ENCODE measurements at places on chromosomes 7 and 10.

GRCh38 chr10:119724593-119725516 is 995 bp upstream of the INPP5F start:
- DNase-seq = no peak

DNA sequence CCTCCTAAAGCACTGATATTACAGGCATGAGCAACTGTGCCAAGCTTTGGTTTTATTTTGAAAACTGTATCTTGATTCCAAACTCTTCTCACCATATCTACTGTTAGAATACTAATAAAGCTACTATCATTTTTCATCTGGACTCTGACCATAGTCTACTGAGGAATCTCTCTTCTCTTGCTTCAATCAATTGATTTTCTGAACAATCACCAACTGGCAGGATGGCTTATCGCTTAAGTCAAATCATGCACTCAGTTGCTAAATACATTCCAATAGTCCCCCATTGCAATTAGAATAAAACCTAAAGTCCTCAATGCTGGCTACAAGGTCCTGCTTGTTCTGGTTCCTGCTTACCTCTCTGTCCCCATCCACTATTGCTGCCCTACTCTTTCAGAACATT is 2.3 kb upstream of the APBB1IP start:
- DNase-seq = no peak

DNA sequence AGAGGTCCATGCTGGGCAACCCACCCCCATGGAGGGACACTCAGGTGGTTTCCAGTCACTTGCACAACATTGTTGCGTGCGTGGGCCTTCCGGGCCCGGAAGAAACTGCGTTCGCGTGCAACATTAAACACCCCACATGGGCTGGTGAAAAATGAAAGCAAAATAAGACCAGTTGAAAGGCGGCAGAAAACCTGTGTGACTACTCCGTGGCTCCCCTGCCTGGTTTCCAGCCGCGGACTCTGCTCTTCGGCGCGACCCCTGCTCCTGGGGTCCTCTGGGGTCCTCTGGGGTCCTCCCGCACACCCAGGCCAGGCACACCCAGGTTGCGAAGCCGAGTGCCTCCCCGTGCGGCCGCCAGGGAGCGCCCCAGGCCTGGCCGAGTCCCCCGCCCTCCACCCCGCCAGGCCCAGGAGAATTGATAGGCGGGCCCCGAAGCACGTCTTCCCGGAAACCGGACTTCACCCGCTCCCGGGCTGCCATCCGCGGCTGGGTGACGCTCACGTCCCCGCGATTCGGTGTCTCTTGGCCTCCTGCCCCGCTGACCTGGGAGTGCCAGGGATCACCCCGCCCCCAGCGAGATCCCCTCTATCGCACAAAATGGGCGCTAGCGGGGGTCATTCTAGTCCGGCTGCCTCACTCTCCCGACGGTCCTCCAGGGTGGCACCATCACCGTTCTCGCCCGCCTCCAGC is 1.9 kb upstream of the SH2D4B start:
- DNase-seq = no peak

- peak; percentile 55 for DNase-seq
Measured at GRCh38 chr10:44386546-44387052, 1.7 kb upstream of the CXCL12 start.

DNA sequence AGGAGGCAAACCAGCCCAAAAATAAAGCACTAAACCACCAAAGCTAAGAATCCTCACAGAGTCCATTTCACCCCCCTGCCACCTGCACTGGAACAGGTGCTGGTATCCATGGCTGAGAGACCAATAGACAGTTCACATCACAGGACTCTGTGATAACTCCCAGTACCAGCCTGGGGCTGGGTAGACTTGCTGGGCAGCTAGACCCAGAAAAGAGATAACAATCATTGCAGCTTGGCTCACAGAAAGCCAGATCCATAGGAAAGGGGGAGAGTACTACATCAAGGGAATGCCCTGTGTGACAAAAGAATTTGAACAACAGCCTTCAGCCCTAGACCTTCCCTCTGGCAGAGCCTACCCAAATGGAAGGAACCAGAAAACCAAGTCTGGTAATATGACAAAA is 13.6 kb upstream of the SLC25A28 start:
- DNase-seq = no peak

DNA sequence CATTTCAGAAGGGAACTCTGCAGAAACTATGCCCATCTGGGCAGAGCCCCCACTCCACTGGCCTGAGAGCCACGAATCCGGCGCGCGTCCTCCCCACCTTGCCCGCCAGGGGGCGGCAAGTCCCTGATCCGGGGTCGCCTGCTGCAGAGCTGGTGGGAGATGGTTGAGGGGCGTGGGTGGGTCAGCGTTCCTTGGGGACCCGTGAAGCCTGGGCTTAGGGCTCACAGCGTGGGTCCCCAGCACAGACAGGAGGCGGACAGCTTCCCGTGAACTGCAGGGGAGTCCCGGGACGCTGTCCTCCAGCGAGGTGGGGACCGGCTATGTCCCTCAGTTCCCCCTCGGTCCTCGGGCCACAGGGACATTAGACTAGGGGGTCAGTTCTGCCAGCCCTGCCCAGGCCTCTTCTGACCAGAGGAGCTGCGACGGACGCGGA is 585 bp upstream of the POP7 start:
- DNase-seq = peak; percentile 64

DNA sequence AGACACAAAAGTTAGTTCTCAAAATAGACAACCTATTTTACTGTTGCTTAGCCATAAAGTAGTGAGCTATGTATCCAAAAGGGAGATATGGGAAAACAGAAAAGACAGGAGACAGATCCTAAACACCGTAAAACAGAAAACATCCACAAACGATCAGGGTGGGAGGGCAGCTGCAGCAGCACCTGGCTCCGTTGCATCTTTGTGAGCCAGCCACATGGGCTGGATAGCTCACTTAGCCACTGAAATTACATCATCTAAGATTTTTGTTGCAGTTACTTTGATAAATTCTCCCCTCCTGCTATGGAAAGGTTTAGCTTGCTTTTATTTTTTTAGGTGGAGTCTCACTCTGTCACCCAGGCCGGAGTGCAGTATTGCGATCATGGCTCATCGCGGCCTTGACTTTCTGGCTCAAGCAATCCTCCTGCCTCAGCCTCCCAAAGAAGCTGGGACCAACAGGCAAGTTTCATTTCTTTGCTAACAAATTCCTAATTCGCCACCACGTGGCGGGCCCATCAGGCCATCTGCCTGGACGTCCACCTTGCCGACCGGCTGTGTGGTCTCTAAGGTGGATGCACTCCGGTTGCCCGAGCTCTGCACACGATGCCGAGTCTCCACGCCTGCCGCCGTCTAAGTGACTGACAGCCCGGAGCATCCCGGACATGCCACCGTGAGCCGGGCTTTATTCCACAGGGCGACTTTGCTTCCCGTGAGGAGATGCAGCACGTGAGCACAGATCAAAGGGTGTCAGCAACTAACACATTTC is 159.8 kb downstream of the DIP2C start:
- no peak for DNase-seq

GRCh38 chr10:124641282-124642087 is 102.7 kb downstream of the FAM53B start:
- DNase-seq = no peak

GRCh38 chr10:89518108-89518507 is 17.3 kb downstream of the SLC16A12 start:
- DNase-seq = peak; percentile 39

- DNase-seq = no peak
Measured at GRCh38 chr10:35355971-35356724, 19.8 kb downstream of the CCNY start.

DNA sequence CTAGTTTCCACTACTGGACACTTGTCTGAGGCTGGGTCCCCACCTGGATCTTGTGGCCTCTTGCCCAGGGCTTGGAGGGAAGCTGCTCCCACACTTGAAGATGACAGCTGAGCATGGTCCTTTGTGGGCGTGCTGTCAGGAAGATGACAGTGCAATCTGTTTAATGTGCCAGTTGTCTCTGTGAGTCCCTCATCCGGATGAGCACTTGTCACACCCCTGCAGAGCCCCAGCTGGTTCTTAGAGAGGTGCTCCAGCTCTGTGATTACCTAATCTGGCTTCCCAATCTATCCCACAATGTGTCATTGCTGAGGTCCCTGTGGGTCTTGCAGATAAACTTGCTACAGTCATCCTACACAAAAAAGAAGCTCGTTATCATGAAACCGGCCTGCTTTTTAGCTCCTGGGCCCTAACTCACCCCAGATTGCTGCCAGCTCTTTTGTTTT is 34.8 kb upstream of the CCSER2 start:
- DNase-seq = no peak

DNA sequence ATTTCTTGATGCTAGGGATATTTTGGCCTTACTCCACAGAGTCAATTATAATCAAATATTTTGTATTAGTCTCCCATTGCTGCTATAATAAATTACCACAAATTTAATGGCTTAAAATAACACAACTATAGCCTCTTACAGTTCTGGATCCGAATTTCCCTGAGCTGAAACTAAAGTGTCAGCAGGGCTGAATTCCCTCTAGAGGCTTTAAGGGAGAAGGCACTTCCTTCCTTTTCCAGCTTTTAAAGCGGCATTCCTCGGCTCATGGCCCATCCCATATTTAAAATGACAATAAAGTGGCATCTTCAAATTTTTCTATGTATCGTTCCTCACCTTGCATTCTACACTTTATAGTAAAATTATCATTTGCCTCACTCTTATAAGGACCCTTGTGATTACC is 421.4 kb upstream of the ZWINT start:
- no peak for DNase-seq

DNA sequence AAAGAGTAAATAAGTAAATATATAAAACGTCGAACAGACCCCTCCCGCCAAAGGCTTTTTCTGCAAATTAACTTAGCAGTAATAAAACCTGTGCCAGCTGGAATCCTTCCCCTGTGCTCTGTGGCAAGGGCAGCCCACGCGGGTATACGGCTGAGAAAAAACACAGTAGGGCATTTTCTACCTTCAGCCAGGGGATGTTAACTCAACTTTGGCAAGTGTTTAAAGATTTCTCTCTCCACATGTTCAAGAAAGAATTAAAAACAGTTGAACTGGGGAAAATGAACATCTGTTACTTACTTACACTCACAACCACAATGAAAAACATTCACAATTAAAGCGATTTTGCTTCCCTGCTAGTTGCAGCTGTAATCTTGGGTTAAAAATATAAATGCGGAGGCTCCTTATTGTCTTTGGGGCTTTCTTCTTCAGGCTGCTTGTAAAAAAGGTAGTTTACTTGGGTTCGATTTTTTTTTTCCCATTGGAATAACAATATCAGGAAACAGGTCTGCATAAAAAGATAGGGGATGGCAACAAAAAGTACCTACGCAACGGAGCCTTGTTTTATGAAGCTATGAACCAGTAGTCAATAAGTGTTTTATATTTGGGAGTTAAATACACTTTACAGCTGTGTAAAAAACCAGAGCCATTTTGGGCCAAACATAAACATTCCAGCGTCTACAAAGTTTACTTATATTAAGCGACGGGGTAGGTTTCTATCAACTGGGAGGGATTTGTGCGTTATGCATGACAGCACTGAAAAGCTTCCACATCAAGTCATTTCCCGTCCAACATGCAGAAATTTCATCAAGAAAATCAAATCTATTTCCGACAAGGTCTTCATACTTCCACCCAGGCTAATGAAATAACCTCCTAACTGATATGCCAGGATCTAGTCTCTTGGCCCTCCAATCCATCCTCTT is 132.7 kb downstream of the TAX1BP1 start:
- no peak for DNase-seq

- DNase-seq = no peak
Measured at GRCh38 chr7:144133307-144133706, 10.3 kb downstream of the OR2A14 start.

DNA sequence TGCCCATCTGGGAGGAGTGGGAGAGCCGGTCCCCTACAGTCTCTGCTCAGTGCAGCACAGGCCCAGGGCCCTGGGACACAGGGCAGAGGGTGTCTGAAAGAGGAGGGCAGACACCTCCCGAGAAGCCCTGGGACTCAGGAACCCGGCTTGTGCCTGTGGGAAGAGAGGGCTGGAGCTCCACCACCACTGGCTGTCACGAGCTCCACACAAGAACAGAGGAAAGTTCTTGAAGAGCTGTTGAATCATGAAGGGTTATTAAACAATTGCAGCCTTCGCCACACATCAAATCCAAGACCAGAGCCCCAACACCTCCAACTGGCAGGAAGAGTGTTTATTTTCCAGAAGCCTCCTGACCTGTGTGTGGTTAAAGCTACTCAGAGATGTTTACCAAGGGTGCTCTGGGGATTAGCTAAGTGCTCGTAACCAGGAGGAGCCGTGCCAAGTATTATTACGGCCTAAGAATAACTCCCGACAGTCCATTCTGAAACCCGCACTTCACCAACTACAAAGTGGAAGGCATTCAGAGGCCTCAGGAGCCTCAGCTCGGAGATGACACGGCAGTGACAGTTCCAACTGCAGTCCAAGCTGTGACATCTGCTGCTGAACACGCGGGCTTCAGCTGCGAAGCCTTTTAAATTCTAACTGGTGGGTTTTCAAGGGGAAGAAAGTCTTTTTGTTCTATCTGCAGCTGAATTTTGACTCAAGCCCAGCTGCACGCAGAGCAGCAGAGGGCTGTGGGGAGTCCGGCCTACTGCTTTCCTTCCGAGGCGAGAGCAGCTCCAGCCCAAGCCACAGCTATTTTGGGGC is 75.1 kb downstream of the MAD1L1 start:
- peak; percentile 42 for DNase-seq

GRCh38 chr7:42082144-42082543 is 154.9 kb downstream of the GLI3 start:
- DNase-seq = no peak

GRCh38 chr7:1322240-1323110 is 89.8 kb downstream of the UNCX start:
- DNase-seq = no peak

GRCh38 chr10:7738536-7739407 is 35.7 kb downstream of the ITIH2 start:
- no peak for DNase-seq

DNA sequence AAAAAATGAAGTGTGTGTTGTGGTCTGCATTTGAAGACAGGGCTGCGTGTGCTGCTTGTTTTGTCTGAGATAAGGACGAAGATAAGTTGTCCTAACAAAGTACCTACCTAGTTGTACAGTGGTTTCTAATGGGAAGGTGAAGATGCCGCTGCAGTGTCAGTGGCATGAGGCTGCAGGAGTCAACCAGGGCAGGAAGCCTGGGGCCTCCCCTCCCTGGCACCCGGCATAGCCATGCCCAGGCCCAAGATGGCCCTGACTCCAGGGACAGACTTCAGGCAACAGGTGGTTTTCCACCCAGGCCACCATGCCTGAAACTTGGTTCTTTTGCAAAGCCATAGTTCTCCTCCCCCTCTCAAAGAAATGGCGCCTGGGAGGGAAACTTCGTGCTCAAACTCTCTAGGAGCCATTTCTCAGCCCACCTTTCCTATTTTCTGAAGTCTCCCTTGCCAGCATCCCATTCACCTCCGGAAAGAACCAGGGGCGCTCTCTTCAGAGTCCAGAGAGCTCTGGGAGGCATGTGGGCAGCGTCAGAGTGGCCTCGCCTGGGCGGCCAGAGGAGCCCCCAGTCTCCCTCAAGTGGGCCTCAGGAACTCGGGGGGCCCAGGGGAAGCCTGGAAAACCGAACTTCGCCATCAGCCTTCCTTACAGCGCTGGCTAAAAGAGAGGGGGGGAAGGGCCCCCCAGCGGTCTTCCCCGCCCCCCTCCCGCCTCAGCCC is 2.1 kb upstream of the KAT6B start:
- peak; percentile 21 for DNase-seq

- no peak for DNase-seq
Measured at GRCh38 chr7:30771880-30772425, 736 bp downstream of the MINDY4 start.

Data from gastrocnemius medialis (tissue), 4 donors.